ENCODE measurements at places on chromosomes 1 and 21.

- DNase-seq: no peak
Measured at GRCh38 chr1:196650403-196650802, 1.4 kb upstream of the CFH start.

DNA sequence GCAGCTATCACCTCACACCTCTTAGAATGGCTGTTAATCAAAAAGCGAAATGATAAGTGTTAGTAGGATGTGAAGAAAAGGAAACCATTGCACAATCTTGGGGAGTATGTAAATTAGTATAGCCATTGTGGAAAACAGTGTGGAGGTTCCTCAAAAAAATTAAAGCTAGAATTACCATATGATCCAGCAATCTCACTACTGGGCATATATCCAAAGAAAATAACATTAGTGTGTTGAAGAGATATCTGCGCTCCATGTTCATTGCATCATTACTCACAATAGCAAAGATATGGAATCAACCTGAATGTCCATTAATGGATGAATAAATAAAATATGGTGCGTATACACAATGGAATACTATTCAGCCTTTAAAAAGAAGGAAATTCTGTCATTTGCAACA lies 68.9 kb downstream of the SNRPE start:
- no peak for DNase-seq

DNA sequence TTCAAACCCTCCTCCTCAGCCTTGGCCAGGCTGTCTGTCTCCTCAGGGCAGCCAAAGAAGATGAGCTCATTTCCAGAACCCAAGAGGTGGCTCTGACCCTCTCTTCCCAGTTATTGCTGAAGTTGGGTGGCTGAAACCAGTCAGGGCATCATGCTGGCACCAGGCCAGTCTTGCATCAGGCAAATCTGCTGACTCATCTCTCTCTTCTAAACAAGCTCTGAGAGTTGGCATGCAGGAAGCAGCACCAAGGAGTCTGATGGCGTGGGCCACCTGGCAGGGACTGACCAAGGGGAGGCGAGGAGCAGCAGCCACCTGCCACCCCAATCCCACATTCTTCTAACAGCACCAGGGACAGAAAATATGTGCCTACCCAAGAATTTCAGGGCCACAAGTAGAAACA lies 104.8 kb upstream of the ATP1A1 start:
- no peak for DNase-seq

- no peak for DNase-seq
Measured at GRCh38 chr1:64986903-64987871, 20.8 kb upstream of the JAK1 start.

GRCh38 chr1:204941421-204942338 lies 71.0 kb downstream of the NFASC start:
- peak; percentile 5 for DNase-seq

DNA sequence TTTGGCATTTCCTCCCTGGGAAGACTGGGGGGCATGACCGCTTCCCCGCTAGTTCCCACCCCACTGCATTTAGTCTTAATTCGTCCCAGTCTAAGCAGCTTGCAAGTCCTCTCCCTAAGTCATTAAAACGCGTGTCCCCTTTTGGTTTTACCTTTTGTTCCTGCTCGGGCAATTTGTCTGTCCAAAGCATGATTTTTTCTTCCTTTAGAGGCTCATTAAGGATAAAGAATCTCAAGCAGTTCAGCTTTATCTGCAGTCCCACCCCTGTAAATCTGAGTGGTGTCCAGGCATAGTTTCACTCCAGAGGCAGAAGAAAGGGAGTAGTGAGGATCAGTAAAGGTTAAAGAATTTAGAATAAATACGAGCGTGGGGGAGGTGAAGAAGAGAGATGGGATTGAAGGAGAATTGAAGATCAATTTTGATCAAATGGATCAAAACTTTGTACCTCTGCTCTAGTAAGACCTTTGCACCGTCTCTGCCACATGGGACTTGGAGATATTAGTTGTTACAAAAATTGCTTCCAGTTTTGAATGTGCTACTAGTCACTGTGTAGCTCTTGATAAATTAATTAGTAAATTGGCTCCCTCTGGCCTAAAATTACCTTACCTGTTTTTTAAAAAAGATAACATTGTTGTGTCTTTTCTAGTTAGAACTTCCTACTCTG lies 989 bp upstream of the ETV3 start:
- DNase-seq: no peak

GRCh38 chr1:184532199-184532598 lies 145.4 kb downstream of the C1orf21 start:
- DNase-seq: no peak

GRCh38 chr1:101250222-101250621 lies 13.4 kb downstream of the S1PR1 start:
- DNase-seq: no peak

GRCh38 chr1:228512781-228513198 lies 25.6 kb downstream of the RNF187 start:
- no peak for DNase-seq

- no peak for DNase-seq
Measured at GRCh38 chr1:151596166-151596953, 15.5 kb upstream of the SNX27 start.

DNA sequence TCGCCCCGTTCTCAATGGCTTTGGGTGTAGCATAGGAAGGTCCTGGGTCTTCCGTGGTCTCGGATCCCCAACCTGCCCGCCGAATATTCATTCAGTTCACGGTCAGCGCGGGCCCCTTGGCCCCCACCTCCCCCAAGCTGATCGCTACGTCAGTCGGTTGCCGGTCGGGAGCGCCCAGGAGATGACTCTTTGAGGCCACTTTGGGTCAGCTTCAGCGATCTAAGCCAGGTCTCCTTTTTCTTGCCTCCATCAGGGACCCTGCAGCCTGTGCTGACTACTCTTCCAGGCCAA lies 12.8 kb downstream of the HLX start:
- DNase-seq: no peak

- no peak for DNase-seq
Measured at GRCh38 chr21:27423038-27423437, 456.1 kb upstream of the ADAMTS5 start.

- DNase-seq: no peak
Measured at GRCh38 chr1:84008631-84009030, 9.7 kb upstream of the TTLL7 start.

DNA sequence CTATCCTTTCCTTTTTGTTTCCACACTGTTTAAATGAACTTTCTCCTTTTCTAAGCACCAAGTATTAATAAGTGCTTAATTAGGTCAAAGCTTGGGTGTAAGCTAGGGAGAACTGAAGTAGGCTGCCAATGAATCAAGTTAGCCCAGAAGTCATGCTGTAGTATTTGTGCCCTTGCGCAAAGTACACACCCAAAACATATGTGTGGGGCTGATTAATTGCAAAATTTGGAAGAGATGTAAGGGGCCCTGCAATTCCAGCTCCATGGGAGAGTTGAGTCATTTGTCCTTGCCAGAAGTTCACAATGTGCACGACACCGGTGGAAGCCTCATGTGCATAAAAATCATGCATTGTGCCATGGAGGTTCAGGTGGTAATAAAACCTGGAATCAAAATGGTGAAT lies 18.6 kb upstream of the NTNG1 start:
- no peak for DNase-seq

DNA sequence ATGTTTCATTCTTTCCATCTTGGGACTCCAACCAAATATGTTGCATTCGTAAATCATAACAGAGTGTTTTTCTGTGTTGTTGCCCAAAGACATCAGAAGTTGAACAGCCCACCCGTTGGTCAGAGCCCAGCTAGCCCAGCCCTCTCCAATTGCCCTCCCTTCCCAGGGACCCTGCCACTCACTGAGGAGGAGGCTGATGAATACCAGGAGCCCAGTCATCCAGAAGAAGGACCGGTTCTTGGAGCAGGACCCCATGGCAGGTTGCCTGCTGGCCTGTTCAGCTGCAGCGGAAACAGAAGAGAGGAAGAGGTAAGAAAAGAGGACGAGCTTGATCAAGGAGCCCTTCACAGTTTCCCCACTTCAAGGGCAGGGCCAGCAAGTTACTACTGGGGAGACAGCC lies 172.2 kb upstream of the ETV3 start:
- DNase-seq: no peak

GRCh38 chr21:26115899-26116298 lies 54.7 kb downstream of the APP start:
- DNase-seq: no peak

DNA sequence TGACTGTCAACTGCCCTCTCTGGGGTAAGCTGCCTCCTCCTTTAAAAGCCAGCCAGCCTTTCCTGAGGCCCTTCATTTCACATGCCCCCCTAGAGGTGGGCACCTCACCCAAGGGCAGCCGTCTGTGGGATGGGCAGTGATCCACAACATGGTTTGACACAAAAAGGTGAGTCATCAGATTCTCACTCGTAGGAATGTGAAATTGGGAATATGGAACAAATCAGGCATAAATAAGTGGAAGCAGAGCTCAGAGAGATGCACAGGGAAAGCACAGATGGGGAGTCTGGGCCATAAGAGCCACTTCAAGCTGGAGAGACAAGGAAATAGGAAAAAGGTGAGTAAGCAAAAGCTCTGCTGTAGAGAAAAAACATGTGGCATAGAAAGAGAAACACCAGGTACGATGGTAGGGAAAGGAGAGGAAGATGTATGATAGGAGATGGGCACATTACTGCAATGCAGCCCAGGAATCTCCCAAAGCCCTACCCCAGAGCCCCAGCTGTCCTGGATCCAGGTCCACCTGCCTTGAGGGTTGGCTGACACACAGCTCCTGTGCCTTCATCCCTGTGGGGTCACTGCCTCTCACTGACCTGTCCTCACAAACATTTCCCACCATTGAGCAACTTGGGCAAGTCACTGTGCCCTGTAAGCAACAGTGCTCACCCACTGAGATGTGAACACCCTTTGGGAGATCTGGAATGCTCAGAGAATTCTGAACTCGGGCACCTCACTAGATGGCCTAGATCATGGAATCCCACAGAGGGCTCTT lies 86.6 kb downstream of the ASTN1 start:
- no peak for DNase-seq

DNA sequence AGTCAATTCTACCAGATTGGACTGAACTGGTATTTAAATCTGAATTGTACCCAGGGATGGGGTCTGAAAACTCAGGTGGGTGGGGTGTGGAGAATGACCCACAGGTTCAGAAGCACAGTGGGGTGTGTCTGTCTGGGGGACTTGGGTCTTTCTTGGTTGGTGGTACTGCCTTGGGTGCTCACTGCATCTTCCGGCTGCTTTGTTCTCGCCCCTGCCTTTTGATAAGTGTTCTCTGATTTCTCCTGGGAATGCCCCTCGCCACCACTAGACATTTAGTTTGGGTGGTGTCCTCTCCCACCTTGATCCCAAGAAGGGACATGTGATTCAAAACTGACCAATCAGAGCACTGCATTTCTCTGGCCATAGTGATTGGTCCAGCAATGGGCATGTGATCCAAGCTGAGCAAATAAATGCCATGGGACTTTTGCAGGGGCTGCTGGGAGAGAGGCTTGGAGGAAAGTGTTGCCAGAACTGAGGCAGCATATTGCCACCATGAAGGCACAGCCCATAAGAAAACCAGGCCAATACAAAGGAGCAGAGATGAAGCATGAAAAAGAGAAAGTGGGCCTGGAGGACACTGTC lies 270.5 kb downstream of the NPHP4 start:
- no peak for DNase-seq

DNA sequence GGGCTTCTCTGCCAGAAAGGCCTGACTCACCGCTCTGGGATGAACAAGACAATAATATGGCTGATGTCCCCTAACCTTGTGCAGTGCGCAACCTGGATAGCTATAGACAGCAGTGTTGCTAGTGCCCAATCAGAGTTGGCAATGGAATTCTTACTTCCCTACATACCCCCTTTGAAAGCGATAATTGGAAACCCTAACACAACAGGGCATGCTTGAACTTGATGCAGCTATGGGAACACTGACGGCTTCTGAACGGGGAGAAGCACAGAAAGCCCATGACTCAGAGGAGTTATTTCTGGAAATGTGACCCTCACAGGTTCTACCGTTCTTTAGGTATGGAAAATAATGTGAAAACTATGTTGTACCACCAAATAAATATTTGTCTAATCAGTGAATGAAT lies 200.6 kb downstream of the TRABD2B start:
- no peak for DNase-seq

DNA sequence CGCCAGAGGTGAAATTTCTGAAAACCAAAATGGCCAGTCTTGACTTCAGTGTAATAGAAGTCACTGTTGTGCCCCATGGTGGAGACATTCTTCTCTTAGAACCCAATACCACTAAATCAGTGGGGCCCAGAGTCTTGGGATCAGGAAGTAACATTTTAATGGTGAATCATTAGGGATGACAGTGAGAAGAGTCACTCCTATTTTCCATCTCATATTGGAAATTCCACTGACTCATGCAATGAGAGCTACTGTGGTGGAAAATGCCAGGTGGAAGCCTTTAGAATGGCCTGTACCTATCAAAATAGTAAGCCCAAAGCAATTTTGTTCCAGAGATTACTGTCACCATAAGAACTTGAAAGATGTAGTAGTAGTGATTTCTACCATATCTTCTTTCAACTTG lies 20.6 kb upstream of the PPM1J start:
- no peak for DNase-seq

DNA sequence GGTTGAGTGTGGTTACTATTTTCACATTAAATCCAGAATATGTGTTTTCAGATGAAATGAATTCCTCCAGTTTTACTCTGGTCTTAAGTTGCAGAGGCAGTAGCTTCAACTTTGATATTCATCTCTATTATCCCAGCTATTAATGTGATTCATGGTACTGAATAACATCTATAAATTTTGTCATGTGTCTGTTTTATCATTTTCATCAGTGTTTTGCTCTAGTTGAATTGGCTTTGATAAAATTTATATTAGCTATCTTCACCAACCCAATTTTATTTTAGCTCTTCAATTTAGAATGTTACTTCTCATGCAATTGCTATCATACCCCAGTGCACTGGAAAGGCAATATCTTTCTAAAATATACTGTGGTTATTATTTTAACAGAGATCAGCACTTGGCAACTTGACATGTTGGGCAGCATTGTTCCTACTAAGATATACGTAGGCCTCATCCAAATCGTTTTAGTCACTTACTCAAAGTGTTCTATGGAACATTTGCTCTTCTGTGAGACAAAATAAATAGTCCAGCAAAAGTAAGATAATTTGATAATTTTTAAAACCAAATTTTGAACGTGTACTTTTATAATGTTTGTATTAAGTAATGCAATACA lies 184.3 kb downstream of the NCAM2 start:
- no peak for DNase-seq

Data from stimulated activated CD4-positive, alpha-beta T cell treated with anti-CD3 and anti-CD28 coated beads, Interleukin-1b, Interleukin-23, amount 100 ng/mL, for 1 hour (primary cell).